ENCODE measurements at places on chromosomes 12 and 14. TPM values are rescaled to one million over a fixed set of nuclear protein-coding genes. Genes with fewer than 3 reads are reported as not detected.

GRCh38 chr14:31257244-31257553, 49.6 kb upstream of the HECTD1 start:
- DNase-seq: no peak

- no peak for DNase-seq
Observed at GRCh38 chr12:121033625-121034349, 5.3 kb downstream of the OASL start.

DNA sequence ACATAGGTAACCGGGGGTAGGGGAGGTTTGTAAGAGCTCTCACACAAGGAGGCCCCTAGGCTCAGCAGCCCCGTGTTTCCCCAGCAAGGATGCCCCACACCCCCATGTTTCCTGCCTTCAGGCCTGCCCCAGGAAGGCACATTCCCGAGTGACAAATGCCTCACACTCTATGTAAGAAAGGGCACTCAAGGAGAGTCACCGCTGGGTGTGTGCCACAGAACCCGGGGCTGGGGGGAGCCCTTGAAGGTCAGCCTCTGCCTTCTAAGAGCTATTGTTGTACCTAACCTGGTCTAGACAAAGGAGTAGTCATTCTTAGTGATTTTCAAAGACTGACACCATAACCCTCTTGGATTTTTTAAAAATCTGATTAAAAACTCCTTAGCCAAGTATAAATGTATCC, 333.6 kb downstream of the DPF3 start:
- no peak for DNase-seq

- peak; percentile 18 for DNase-seq
Observed at GRCh38 chr12:43349863-43350262, 202.1 kb downstream of the ADAMTS20 start.

The NCOR2 gene
- total RNA-seq: 77.3 TPM

The RAD51AP1 gene
- total RNA-seq: 9.3 TPM

Measured in fibroblast of villous mesenchyme (primary cell).